Stimulated activated CD8-positive, alpha-beta memory T cell treated with anti-CD3 and anti-CD28 coated beads, Interleukin-15, amount 100 ng/mL, for 4 hours (primary cell): ENCODE measurements at places on chromosomes 3 and 15.

DNA sequence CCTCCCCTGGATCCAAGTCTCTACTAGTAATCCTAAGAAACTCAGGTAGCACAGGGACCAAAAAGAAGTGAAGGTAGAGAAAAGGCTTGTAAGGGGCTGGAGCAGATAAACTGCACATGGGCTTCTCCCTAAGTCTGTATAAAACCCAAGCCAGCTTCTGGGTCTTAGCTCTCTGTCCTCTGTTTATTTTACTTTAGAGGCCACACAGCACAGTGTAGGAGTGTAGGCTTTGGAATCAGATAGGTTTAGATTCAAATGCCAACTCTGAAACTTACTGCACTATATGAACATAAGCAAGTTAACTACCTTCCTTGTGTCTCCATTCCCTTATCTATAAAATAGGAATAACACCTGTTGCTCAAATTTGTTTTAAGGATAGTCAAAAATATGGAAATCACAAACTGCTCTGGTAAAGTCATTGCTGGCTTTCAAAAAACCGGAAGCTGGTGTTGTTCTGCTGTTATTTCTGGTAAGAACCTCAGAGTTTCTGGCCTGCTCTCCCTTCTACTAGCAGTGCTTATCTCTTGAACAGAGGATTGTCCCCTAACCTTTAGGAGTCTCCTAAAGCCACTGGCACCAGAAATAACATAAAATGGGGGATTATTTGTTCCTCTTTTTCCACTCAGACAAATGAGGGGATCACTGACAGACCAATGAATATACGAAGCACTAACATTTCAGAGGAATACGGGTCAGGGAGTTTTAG is 33.8 kb downstream of the PIK3R4 start:
- no peak for DNase-seq

DNA sequence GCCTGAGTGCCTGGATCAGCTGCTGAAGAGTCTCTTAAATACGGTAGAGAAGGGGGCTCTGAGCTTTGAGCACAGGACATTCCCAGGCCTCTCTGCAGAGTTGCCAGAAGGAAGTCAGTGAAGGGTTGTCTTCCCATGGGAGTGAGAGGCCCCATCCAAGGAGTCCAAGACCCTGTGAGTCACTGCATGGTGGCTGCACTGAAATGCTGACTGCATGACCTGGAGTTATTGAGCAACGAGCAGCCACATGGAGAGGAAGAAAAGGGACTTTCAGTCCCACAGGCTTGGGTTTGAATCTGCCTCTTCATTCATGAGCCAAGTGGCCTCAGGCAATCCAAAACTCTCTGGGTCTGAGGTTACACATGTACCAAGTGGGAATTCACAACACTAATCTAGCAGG is 69.6 kb upstream of the RASGRF1 start:
- no peak for DNase-seq

DNA sequence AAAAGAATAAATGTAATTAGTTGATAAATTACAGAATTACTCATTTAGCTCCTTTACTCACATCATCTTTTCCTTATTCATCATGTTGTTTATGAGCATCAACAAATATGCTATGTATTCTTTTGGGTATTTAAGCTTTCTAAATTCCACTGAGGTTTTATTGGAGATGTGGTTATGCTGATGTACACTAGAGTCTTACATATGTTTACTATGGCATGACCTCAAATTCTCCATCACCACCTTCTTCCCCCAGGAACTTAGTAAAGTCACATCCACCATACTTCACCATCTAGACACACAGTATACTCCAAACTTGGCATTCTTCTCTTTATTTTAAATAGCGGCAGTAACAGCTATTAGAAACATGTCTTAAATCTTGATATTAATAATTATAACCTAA is 74.1 kb upstream of the MELTF start:
- DNase-seq = no peak

- no peak for DNase-seq
Observed at GRCh38 chr15:40198355-40199085, 37.7 kb downstream of the BUB1B start.

GRCh38 chr15:37040072-37040742 is 60.1 kb downstream of the MEIS2 start:
- DNase-seq = no peak

DNA sequence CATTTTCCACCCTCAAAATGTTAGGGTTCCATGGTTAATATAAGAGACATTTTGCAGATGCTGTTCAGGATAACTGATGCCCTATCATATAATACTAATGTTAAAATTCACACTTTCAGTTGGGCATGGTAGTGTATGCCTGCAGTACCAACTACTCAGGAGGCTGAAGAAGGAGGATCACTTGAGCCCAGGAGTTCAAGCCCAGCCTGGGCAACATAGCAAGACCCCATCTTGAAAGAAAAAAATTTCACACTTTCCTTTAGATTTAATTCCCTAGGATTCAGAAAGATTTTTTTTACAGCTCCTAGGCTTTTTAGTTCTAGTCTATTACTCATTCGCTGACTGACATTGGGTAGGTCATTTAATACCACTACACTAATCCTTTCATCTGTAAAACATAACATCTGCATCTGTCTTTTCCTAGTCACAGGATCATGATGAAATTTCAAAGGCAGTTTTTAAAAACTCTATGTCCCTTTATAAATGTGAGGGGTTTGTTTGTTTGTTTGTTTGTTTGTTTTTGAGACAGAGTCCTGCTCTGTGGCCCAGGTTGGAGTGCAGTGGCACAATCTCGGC is 103.7 kb downstream of the MYO5A start:
- no peak for DNase-seq

DNA sequence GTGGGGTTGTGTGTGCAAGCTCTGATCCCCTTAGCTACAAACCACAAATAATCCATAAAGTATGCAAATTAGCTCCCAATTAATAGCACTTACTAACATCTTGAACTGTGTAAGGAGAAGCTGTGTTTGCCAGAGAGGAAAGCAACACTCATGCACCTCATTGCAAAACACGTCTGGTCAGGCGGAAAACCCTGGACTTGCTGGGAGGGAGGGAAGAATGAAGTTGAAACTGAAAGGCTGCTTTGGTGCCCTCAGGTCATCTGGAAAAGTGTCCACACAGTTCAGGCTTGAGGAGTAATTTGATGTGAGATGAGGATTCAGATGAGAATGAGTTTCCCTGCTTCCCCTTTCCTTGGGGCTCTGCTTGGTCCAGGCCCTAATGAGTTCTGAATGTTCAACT is 185.5 kb upstream of the ANKRD28 start:
- no peak for DNase-seq

GRCh38 chr3:14457999-14458398 is 55.6 kb downstream of the SLC6A6 start:
- DNase-seq = no peak

DNA sequence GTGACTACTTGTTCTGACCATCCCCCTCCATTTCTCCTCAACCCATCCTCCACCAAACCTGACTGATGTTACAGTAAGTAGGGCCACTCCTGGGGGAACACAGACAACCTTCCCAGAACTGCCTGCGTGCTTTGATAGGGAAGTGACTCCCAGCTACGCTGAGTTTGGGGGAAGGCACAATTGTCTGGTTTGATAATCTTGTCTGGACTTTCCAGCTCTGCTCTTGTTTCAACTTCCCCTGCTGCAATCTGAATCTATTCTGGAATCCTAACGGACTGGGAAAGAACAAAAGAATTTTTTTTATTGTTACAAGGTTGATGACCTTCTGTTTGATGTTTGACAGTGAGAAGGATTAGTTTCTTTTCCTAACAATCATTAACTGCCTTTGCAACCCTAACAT is 895.6 kb downstream of the ROBO1 start:
- DNase-seq = no peak

DNA sequence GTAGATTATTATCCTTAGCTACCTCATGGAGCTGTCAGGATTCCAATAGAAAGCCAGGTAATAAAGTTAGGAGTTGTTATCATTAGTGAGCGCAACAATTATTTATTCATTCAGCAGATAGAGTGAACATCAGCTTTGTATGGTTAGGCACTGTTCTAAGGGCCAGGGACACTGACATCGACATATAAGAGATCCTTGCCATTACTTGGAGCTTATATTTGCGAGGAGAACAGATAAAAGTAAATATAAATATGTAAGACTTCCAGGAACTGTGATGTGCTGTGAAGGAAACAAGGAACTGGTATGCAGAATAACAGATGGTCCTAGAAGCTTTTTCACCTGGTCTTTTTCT is 473 bp downstream of the LSM3 start:
- no peak for DNase-seq

- DNase-seq = no peak
Observed at GRCh38 chr3:58751235-58751634, 84.7 kb upstream of the FAM3D start.

GRCh38 chr3:13493867-13494441 is 13.8 kb downstream of the HDAC11 start:
- no peak for DNase-seq

- DNase-seq = no peak
Observed at GRCh38 chr3:138774529-138775253, 60.0 kb downstream of the PIK3CB start.

GRCh38 chr3:3020209-3020608 is 90.0 kb downstream of the IL5RA start:
- DNase-seq = no peak

DNA sequence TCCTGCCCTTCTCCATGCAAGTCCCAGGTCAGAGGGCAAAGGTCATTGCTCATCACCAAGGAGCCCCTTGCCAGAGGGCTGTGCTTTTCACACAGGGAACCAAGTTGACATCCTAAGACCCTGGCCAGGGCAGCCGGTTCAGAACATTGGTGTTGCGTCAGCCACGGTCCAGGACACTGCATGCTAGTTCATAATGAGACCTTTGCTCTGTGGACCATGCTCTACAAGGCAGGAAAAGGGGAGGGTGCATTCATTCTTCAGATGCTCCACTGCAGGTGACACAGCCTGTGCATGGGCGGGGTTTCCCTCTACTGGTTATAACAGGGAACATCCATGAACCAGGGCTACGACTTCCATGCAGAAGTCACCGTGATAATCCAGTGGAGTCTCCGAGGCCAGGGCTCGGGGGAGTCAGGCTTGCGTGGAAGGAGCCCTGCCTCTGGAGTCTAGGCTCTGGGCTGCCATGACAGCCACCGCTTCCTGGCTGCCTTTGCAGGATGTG is 81.6 kb downstream of the OCA2 start:
- DNase-seq = no peak

DNA sequence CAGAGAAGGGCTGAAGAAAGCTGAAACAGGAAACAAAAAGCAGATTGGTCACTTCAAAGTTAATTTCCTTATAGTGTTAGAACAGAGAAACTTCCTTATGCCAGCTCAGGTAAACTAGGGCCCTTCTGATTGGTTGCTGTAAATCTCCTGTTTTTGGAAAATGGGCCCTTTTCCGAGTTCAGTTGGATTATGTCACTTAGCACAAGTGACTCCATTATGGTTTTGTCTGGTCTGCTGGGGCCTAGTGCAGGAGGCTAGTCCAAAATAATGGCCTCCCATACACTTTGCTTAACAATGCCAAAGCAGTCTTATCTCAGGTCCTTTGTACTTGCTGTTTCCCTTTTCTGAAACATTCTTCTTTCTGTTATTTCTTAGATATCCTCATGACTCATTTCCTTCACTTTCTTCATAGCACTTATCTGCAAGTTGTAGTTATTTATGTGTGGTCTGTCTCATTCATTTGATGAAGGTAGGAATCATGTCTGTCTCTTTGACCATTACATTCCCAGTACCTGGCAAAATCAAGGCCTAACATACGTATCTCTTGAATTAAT is 7.7 kb upstream of the DCP1A start:
- no peak for DNase-seq

GRCh38 chr15:101048581-101049030 is 129.4 kb downstream of the LRRK1 start:
- no peak for DNase-seq

- DNase-seq = no peak
Observed at GRCh38 chr3:10635446-10636076, 130.2 kb upstream of the ATP2B2 start.

DNA sequence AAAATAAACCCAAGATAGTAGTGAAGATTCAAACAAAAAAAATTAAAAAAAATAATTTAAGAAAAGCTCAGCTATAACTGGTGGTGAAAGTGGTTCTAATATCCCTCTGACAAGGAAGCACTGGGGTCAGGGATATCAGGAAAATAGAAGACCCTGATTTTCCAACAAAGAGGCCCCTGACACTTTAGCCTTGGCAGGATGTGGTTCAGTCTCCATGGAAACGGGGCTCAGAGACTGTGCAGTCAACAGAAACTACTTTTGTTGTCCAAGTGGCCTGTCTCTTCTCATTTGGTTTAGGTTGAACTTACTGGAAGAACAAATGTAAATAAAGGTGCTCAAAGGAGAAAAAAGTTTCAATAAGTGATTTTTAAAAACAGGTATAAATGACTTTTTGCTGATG is 27.2 kb downstream of the INTS14 start:
- peak; percentile 3 for DNase-seq

DNA sequence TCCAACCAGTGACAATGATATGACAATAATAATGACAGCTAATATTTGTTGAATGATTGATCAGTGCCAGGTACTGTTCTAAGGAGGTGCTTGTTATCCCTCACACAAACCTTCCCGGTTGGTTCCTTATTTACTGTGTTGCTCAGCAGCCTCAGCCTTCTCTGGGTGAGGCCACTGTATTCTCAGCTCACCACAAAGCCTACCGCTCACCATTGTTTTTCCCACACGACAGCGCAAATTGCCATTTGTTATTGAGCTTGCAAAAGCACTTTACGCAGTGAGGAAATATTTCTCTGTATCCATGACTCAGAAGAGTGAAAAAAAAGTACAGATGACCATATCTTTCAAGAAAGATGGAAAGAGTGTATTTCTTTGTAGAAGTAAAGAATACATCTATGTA is 49.5 kb upstream of the PDZRN3 start:
- DNase-seq = no peak

GRCh38 chr3:123499322-123499721 is 50.4 kb upstream of the ADCY5 start:
- DNase-seq = no peak

GRCh38 chr15:33135355-33135781 is 59.1 kb downstream of the FMN1 start:
- DNase-seq = no peak

DNA sequence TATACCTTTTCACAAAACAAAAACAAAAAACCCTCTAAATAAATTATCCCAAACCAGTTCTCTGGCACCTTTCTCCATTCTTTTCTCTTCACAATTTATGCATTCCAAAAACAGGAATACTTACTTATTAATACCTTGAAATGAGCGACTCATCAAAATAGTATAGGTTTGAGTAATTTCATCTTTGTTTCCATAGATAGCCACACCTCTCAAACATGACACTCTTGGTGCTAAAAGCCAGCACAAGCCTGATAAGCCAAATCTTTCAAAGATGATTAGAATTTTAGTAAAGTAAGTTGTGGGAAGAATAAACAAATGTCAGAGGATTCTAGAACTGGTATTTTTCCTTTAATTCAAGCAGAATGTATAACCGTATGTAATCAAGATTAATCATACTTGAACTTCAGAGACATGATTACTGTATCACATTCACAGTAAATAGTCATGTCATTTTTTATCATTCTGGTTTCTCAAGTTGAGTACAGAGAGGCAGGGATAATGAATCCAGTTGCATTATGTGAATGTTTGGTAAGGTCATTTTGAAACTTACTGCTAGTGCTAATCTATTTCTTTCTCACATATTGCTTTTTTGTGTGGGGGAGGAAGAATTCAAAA is 12.1 kb upstream of the WDR5B start:
- no peak for DNase-seq

GRCh38 chr15:95937128-95937528 is 393.4 kb upstream of the NR2F2 start:
- DNase-seq = no peak
